Non-pigmented ciliary epithelial cell (primary cell): ENCODE measurements at places on chromosomes 12 and 14.
A peak's percentile ranks its signal among the peaks of the same experiment; 100 is the strongest.

- DNase-seq = no peak
Measured at GRCh38 chr12:3683670-3684069, 69.2 kb downstream of the CRACR2A start.

GRCh38 chr14:35333264-35333730 lies 41.1 kb downstream of the PSMA6 start:
- DNase-seq = no peak

DNA sequence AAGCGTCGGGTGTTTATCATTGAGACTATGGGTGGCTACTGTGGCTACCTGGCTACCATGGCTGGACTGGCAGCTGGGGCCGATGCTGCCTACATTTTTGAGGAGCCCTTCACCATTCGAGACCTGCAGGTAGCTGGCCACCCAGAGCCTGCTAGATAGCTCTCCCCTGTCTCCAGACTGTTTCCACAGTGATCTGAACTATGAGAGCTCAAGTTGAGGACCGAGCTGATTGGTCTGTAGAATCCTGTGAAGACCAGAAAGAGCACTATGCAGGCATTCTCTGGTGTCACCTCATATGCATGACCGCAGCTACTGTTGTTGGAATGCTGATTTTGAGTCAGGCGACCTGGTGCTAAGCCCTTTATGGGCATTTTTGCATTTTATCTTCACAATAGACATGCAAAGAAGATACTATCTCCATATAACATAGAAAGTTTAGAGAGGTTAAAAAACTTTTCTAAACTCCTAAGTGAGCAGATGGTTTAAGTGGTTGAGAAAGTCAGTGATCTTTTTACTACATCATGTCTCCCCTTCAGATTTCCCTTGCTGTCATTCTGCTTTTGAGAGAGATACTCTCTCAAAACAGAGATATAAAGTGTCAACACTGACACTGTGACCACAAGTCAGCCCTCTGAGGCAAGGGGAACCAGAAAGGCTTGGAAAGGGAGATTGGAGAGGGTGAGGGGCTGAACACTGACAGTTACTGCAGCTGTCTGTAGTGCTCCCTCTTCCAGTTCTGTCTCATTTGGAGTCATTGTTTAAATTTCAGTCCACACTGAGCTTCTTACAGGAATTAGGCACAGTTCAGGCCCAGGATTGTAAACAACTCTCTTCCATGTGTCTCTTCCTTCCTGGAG lies 14.3 kb downstream of the ASB8 start:
- DNase-seq = no peak

- DNase-seq = peak; percentile 76
Measured at GRCh38 chr12:27571463-27571862, 47.5 kb downstream of the PPFIBP1 start.

DNA sequence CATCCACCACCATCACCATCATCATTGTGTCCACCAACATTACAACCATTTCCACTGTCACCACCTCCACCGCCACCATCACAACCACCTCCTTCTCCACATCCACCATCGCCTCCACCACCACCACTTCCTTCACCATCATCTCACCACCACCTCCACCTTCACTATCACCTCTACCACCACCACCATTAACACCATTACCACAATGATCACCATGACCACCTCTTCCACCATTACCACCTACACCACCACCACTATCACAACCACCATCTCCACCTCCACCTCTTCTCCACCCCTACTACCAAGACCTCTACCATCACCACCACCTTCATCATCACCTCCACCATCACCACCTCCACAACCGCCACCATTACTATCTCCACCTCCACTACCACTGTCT lies 16.4 kb downstream of the ISCU start:
- DNase-seq = no peak

GRCh38 chr12:34401659-34402227 lies 379.4 kb downstream of the ALG10 start:
- DNase-seq = no peak

DNA sequence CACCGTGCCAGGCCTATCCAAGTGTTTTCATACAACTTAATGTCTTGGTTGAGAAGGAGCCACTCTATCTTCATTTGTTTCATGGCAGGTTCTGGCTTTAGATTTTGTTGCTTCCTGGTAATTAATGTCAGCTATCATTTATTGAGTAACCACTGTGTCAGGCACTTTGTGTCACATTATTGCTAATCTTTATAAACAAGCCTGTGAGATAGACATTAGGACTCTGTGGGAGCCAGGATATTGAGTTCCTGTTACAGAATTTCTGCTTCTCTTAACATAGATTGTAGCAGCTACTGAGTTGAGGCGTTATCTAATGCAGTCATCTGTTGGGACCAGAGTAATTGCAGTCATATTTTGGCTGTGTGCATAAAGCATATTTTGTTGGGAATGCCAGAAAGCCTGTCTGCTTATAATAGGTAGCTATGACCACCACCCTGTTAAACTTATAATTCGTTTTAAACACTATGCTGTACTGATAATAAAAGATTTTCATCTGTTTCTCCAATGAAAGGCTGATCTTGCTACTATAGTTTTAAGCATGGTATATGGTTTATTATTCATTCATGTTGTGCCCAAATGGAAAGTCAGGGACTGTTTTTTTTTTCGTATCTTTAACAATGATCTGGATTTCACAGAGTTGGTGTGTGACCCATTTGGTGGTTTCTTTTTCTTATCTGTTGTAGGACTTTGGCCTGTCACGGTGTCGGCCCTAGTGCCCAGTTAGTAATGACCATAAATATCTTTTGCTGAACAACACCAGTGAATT lies 432.6 kb downstream of the PCNX1 start:
- no peak for DNase-seq

DNA sequence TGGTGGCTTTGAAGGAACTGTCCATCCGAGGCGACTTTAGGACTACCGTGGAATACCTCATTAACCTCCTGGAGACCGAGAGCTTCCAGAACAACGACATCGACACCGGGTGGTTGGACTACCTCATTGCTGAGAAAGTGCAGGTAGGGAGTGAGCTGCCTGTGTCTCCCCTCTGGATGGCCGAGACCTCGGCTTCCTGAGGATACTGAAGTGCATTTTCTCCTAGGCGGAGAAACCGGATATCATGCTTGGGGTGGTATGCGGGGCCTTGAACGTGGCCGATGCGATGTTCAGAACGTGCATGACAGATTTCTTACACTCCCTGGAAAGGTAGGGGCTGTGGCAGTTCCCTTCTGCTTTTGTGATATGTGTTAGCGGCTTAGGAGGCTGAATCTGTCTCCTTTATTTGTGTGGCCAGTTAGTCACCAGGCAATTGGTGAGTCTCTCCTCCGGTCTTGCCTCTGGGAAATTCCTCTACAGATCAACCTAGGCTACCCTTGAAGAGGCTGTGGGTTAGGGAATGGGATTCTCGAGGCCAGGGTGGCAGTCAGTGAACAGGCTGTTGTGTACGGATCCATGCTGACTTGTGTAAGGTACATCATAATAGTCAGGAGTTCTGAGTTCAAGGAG lies 75.3 kb downstream of the ACACB start:
- no peak for DNase-seq

- DNase-seq = peak; percentile 92
Measured at GRCh38 chr12:69059465-69060457, 126.8 kb upstream of the CPM start.

DNA sequence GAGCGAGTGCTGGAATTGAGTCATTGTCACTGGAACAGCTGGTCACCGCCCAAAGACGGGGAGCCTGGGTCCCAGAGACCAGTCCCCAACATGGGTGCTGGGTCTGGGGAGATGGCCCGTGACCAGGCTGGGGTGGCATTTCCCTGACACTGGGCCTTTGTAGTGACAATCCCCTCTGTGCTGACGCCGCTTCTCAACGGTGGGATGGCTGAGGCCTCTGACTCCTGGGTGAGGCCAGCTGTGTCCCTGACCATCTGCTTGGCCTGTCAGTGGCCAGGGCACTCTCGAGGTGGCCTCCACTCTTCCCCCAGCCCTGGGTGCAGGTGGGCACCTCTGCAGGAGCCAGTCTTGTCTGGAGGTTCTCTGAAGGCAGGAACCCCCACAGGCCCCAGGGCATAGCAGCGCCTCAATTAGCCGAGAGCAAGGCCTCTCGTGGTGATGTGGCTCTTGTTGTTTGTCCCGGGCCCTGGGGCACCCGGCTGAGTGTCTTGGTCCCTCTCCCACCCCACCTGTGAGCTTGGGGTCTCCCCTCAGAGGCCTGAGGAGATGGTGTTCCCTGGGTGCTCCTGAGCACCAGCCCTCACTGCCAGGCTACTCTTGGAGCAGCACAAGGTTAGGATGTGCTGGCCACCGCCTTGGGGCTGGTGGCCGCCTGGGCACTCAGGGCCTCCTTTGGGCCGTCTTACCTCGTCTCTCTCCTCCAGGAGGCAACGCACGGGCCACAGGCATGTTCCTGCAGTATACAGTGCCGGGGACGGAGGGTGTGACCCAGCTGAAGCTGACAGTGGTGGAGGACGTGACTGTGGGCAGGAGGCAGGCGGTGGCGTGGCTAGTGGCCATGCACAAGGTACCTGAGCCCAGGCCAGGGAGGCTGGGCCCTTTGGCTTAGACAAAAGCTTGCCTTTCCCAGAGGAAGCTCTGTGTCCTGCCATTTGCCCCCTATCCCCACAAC lies 16.6 kb downstream of the ZFYVE21 start:
- no peak for DNase-seq

DNA sequence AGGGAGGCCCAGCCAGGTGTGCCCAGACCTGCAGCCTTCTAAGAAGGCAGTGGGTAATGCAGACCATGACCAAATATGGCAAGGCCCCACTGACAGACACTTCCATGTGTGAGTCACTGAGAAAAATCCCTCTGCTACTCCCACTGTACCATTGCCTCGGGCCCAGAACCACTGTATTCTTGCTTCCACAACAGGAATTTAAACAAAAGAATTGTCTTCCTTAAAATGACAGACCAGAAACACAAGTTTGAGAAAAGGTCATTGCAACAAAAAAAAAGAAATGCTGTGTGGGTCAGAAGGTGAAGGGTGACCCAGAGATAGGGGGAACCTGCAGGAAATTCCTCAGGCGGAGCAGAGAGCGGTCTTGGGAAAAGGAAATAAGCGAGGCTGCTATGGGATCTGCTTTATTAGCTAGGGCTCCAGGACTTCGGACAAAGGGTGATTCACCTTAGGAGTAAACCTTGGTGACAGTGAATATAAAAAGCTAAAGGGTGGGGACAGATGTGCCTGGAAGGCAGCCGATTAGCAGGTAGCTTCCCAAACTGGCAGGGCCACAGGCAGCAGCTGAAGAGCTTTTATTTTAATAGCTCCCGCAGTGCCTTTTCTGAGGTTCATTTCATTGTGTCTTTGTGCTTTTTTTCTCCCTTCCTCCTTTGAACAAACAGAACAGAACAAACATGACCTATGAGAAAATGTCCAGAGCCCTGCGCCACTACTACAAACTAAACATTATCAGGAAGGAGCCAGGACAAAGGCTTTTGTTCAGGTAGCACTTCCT lies 185.3 kb upstream of the BCL2L14 start:
- DNase-seq = no peak

GRCh38 chr12:96368233-96368632 lies 32.0 kb downstream of the CDK17 start:
- DNase-seq = no peak

- DNase-seq = no peak
Measured at GRCh38 chr12:102479099-102479885, 1.1 kb downstream of the IGF1 start.

GRCh38 chr12:6817662-6818157 lies 3.9 kb upstream of the GPR162 start:
- DNase-seq = no peak

DNA sequence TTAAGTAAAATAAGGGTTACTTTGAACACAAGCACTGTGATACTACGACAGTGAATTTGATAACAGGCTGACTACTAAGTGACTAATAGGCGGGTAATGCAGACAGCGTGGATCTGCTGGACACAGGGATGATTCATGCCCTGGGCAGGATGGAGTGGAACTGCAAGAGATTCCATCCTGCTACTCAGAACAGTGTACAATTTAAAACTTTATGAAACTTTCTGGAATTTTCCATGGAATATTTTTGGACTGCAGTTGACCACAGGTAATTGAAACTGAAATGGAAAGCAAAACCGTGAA lies 46.0 kb downstream of the YEATS4 start:
- DNase-seq = peak; percentile 98

DNA sequence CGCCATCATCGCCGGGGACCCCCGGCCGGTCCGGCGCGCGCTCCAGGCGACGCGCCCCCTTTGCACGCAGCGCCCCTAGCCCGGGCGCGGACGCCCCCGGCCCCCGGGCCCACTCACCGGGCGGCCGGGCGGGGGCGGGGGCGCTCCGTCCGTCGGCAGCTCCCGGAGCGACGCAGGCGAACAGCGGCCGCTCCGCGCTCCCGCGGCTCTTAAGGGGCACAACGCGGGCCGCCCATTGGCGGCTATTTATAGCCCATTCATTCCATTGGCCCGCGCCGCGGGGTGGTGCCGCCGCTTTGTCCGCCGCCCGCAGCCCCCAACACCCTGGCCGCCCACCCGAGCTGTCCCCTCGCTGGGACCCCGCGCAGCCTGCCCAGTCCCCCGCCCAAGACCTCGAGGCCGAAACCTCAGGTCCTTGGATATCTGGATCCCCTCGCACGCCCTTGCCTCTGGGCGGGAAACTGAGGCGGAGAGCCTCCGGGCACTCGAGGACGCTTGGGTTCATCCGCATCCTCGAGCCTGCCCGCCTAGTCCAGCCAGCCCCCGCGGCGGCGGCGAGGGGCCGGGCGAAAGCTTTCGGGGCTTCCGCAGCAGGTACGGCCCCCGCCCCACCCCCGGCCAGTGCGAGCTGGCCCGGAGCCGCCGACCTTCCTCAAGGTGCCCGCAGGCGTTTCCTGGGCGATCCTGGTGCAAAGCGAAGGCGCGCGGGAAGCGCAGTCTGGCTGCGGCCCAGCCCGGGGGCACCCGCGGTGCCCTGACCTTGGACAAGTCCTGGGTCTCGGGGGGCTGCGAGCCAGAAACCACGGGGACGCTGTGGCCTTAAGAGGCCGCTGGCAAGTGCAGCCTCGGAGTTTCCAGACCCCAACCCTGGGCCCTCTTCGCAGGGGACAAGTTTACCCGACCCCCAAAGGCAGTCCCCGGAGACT lies at the start of gene CKB:
CKB (minus strand) TSS at position 182 of the 926 bp plus-strand sequence. CDS start 337 bp downstream, outside the sequence.
- no peak for DNase-seq

GRCh38 chr12:56593909-56594621 lies 36.1 kb downstream of the BAZ2A start:
- peak; percentile 34 for DNase-seq

GRCh38 chr14:37559386-37559785 lies 35.7 kb downstream of the FOXA1 start:
- DNase-seq = no peak

GRCh38 chr14:70638416-70638815 lies 3.3 kb upstream of the TTC9 start:
- no peak for DNase-seq

DNA sequence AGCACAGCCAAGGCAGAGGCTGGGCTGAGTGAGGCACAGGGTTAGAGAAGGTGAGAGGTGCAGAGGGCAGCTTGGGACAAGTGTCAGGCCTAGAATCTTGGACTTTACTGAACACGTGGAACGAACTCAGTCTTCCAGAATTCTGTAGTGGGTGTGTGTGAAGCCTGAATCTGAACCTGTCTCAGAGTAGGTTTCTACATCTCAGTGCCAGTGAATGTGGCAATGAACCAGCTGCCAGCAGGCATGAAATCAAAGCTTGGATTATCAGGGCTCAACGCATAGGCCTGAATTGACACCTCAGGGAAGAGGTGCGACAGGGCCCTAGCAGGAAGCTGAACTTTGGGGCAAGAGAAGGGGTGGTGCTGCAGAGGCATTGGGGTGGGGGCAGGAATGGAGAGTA lies 104.6 kb downstream of the SAMD4A start:
- no peak for DNase-seq
